D341Med (cell line): ENCODE measurements at places on chromosomes 2 and 18.
A peak's percentile ranks its signal among the peaks of the same experiment; 100 is the strongest.

DNA sequence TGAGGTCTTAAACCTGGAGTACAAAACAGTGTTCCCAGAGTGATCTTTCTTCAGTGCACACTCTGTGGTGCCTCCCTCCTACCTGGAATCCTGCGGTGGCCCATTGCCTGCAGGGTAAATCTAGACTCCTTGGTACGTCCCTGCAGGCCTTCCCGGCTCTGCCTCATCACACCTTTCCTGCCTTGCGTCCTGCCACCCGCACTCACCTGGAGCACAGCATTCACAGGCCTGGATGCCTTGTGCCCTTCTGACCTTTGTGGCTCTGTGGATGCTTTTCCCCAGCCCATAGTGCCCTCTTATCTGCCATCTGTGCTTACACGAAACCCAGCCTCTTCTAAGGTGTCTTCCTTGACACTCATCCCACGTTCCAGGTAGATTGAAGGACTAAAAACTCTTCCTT lies 62.7 kb downstream of the PRKRA start:
- DNase-seq: no peak

DNA sequence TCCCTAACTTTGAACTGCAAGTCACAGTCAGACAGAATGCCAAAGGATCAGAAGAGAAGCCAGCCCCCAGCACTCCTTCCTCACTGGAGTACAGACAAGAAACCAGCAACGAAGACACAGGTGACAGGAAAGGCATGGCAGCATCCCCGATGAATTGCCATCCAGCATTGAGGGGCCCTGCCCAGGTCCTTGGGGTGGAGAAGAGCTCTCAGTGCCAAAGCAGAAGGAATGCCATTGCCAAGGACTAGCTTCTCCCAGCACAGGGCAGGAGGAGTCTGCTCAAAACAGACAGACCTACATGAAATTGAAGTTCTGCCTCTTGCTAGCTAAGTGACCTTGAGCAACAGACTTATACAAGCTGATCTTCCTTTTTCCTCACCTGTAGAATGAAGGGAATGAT lies 220.1 kb downstream of the L3MBTL4 start:
- DNase-seq: no peak

- DNase-seq: peak; percentile 61
Observed at GRCh38 chr2:229273723-229274338, 2.7 kb upstream of the PID1 start.

DNA sequence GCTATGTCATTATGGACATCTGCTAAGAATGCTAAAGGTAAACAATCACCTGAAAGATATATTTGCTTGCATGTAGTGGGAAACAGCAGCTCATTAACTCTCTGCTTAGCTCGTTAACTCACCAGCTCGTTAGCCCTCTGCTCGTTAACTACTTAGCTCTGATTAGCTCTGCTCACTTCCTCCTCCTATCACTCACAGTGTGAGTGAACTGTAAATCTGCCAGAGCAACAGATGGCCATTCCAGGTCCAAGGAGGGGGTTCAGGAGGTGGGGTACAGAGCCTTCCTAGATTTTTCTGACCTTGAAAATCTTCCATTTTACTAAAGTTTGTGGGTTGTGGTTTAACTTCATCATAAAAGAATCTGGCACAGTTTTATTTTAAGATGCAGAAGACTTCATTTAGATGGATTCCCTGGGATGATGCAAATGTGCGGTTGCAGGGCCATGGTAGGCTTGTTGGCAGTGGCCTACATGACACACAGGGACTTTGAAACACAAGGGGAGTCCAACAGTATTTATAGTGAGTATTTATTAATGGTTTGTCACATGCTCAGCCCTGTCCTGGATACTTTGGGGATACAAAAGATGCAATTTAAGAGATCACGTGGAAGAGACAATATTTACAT lies 1633.7 kb upstream of the CELF4 start:
- DNase-seq: no peak

- no peak for DNase-seq
Observed at GRCh38 chr2:56326346-56326741, 142.6 kb downstream of the CCDC85A start.

DNA sequence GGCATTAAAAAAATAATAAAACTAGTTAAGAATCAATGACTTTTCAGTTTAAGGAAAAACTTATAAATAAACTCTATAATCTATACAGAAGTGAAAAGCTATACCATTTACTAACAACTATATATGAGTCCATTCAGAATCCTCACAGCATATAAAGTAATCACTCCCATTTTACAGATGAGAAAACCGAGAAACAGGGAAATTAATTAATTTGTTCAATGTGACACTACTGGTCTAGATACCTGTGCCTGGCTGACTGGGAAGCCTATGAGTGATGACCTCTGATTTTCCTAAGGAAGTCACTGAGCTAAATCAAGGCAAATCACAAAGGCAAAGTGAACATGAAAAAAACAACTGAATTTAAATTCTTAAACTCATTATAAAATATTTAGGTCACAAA lies 99.5 kb upstream of the RNU4ATAC start:
- DNase-seq: no peak

GRCh38 chr2:10253596-10254372 lies 48.9 kb upstream of the HPCAL1 start:
- DNase-seq: no peak

- DNase-seq: peak; percentile 54
Observed at GRCh38 chr2:73028841-73029240, 42.7 kb downstream of the SFXN5 start.

DNA sequence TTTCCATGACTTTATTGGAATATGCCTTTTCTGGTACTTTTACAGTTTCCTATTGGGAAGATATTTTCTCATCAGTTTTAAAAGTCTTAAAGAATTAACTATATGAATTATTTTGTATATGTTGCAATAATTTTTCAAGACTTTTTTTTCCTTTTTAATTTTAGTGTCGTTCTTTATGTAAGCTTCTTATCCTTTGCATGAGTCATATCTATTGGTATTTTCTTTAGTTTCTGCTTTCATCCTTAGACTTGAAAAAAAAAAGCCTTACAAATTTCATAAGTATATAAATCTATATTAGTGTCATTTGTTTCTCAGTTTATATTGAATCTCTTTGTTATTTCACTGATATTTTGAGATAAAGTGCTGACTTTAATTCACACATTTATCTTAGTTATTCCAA lies 94.9 kb downstream of the DSEL start:
- no peak for DNase-seq

GRCh38 chr18:36601316-36601715 lies 227.5 kb downstream of the TPGS2 start:
- peak; percentile 71 for DNase-seq

- no peak for DNase-seq
Observed at GRCh38 chr2:237538001-237538720, 28.2 kb upstream of the PRLH start.

GRCh38 chr2:196823750-196824522 lies 14.8 kb upstream of the C2orf66 start:
- no peak for DNase-seq

- no peak for DNase-seq
Observed at GRCh38 chr2:64291181-64291580, 147.0 kb upstream of the PELI1 start.

DNA sequence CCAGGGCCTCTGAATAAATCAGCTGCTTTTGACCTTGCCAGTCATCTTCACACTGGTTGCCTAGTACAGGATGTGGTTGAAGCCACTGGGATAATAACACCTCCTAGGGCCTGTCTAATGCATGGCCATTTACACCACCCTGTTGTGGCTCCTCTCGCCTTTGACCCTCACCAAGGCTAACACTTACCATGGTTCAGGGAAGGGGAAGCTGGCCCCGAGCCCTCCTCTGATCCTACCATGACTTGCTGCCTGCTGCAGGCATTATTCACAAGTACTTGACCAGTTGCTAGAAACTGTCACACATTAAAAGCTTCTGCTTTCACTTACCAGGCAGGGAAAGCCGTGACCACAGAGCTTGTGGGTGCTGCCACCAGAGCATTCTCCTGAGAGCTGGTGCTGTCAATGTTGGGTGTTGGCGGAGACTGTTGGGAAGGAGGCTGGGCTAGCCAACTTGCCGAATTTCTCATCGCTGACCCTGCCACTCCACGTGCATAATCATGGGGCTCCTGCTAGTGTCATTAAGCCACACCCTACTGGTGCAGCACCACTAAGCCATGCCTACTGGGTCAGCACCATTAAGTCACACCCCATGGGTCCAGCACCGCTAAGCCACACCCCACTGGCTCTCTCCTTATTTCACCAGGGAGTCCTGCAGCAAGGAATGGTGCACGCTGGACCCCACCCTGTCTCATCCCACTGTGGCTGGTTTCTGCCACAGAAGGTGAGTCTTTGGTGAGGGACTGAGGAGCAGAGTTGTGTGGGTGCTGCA lies 47.0 kb upstream of the TTC39C start:
- DNase-seq: no peak

- no peak for DNase-seq
Observed at GRCh38 chr18:61894751-61895524, 2.1 kb upstream of the RNF152 start.

- no peak for DNase-seq
Observed at GRCh38 chr2:169203952-169204351, 134.6 kb downstream of the DHRS9 start.

GRCh38 chr2:23645230-23645808 lies 260.3 kb downstream of the KLHL29 start:
- no peak for DNase-seq

GRCh38 chr18:62957885-62958472 lies 242.6 kb downstream of the PHLPP1 start:
- DNase-seq: no peak

DNA sequence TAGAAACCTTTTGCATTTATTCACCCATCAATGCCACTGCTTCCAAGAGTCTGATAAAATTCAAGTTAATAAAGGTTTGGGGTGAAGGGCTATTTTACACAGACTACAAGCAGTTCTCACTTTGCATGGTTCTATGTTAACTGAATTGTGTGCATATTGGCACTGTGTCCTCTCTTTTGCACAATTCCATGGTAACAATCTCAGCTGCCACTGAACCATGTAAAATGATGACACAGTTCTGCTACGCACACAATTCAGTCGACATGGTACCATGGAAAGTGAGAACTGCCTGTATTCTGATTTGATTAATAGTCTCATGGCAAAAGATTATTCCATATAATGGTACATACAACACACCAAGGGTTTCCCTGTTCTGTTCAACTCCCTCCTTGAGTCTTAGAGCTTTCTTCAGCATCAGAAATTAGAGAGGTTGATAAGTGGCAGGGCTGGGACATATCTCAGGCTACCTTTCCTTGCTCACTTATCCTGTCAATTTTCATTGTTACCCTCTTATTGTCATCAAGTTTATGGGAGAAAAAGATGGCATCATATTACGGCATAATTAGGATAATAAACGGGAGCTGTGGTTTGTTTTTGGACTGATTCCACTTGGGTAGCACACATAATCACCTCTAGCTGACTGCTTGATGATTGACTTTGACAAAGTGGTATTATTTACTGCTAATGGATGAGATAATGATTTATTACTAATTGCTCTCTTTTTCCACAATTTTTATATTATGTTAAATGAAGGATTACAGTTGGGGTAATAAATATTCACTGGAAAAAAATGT lies 139.3 kb upstream of the CREB1 start:
- no peak for DNase-seq

GRCh38 chr2:127893494-127893893 lies 7.7 kb upstream of the AMMECR1L start:
- no peak for DNase-seq

GRCh38 chr2:191078165-191078867 lies 64.3 kb upstream of the STAT1 start:
- DNase-seq: no peak

DNA sequence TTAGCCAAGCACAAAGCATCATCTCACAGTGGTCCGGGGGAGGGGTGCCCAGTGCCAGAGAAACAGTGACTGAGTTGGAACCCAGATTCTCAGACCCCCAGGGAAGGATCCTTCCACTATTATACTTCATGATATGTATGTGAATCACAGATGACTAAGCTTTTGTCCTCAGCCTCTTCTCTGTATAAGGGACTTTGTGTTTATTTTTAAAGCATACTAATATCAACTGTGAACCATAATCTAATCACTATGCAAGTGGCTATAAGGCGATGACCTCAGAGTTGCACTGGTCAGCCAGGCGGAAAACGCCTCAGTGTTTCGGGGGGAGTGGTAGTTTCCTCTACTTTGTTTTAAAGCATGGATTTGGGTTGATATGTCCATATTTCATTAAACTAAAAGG lies 160.4 kb upstream of the TMEM200C start:
- no peak for DNase-seq

DNA sequence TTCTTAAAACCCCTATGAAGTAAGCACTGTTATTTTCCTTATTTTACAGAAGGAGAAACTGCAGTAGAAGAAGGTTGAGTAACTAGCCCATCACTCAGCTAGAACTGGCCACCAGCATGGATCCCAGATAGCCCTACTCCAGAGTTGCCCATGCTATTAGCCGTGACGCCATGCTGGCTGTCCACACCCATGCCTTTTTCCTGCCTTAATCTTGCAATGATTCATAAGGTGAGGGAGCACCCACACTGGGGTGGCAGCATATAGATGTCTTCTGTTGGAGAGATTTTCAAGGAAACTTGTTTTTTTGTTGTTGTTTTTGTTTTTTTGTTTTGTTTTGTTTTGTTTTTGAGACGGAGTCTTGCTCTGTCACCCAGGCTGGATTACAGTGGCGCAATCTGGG lies 204.1 kb upstream of the HAAO start:
- DNase-seq: no peak

DNA sequence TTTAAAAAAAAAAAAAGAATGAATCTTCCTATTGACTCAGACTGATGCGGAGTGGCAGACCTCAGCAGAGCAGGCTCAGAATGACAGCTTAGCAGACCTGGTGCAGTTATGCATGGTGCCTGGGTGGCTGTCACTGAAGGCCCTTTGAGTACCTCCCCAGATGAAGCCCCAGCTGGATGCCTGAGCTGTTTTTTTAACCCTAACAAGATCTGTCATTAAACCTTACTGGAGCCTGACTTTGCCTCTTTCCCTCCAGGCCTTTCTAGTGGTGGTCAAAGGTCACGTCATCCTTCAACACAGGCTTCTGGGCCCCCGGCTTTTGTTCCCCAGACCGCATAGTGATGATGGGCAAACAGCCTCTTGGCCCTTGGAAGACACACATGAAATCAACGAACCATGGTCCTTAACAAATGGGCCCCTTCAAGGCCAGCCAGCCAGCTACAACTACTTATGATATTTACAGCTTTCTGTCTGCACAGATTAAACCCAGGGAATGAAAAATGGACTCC lies 138.3 kb upstream of the CYP1B1 start:
- no peak for DNase-seq

GRCh38 chr2:147594038-147594437 lies 250.8 kb upstream of the ACVR2A start:
- DNase-seq: peak; percentile 43
